ENCODE measurements at places on chromosomes 7 and 10. TPM values are rescaled to one million over a fixed set of nuclear protein-coding genes. Genes with fewer than 3 reads are reported as not detected.

SPDYE2 gene
- total RNA-seq: not detected

DCLRE1C gene
- total RNA-seq: 12.0 TPM

MCM7 gene
- 437 TPM for total RNA-seq

TMEM236 gene
- total RNA-seq: 0.04 TPM

CALML3 gene
- total RNA-seq: not detected

PON1 gene
- total RNA-seq: not detected

DYDC1 gene
- not detected for total RNA-seq

ICA1 gene
- total RNA-seq: 1.3 TPM

AKR1C2 gene
- not detected for total RNA-seq

TBX20 gene
- not detected for total RNA-seq
